Mammary epithelial cell (primary cell): ENCODE measurements at places on chromosomes 1 and 21. TPM values are rescaled to one million over a fixed set of nuclear protein-coding genes. Genes with fewer than 3 reads are reported as not detected.

The C4BPA gene
- not detected in 2 replicates for total RNA-seq

The WDR47 gene
- 22.5 and 24.3 TPM in 2 replicates for total RNA-seq

The IFNGR2 gene
- 65.9 and 104 TPM in 2 replicates for total RNA-seq

DNA sequence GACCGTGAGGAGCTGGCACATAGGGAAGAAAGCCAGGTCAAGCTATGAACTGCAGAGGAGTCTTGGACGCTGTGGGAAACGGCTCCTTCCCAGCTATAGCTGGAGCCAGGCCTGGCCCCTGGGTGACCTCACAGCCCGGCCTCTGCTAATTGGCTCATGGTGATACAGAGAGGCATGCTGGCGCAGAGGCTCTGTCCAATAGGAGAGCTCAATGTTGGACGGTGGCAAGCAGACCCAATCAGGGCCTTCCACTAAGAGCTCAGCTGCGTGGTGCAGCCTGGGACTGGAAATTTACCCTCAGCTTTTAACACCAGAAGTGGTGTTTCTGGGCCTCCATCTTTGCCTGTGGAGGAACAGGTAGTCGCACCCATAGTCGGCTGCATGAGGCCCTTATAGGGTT is 64.4 kb upstream of the GRHL3 start:
- no peak for DNase-seq

- no peak for DNase-seq
Measured at GRCh38 chr1:15543251-15543588, 16.6 kb downstream of the DNAJC16 start.

DNA sequence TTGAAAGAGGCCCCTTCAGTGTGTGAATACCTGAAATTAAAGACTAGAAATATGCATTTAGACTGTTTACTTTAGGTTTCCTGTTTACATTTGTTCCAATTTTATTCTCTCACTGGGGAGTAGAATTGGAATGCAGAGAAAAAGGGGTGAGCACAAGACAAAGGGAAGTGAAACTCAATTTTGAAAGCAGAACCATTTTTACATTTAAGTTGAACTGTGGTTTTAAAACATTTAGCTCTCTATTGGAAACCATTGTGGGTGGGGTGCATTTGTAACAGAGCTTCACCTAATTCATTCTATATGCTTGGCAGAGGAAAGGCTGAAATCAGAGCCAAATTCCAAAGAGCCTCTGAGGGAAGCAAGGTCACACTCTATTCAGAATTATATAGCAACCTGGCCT is 235.3 kb upstream of the C1orf105 start:
- no peak for DNase-seq

DNA sequence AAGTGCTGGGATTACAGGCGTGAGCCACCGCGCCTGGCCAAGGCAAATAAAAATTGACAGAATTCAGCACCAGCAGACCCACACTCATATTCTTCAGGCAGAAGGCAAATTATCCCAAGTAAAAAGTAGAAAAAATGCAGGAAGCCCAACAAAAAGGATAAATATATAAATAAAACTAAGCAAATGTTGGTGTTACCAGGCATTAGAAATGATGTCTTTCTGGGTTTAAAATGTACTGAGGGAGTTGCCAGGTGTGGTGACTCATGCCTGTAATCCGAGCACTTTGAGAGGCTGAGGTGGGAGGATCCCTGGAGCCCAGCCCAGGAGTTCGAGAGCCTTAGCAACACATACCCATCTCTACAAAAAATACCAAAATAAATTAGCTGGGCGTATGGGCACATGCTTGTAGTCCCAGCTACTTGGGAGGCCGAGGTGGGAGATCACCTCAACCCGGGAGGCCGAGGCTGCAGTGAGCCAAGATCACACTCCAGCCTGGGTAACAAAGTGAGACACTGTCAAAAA is 6.3 kb downstream of the INTS11 start:
- DNase-seq, result peak; percentile 88

GRCh38 chr21:36718951-36719501 is 20.1 kb downstream of the SIM2 start:
- DNase-seq, result peak; percentile 36

GRCh38 chr1:81428998-81429397 is 371.7 kb upstream of the ADGRL2 start:
- DNase-seq, result no peak

DNA sequence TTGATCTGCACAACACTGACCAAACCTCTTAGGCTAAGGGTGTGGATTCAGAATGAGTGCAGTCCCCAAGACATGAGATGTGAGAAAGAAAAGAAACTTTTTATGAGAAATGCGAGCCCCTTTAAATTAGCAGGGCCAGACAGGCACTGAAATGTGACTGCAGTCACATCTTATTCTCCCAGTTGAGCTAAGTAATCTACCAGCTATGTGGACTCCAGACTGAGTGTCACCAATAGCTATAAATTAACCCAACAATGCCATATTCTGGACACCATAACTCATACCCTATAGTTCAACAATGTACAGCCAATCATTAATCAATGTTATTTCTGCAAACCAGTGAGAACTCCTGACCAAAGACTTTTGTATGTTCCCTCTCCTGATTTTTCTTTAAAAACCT is 153.2 kb downstream of the COQ8A start:
- no peak for DNase-seq

- DNase-seq, result peak; percentile 50
Measured at GRCh38 chr1:168629466-168629865, 53.1 kb downstream of the XCL1 start.
